Suppressor macrophage treated with lipopolysaccharide for 4 hours (primary cell): ENCODE measurements at places on chromosomes 11 and 22.

- DNase-seq = no peak
These were observed 143.1 kb upstream of the RASSF10 start for GRCh38 chr11:12865863-12866595.

- no peak for DNase-seq
These were observed 3.1 kb upstream of the DPF2 start for GRCh38 chr11:65330544-65330943.

GRCh38 chr11:46271875-46272815, 5.3 kb upstream of the CREB3L1 start:
- no peak for DNase-seq

GRCh38 chr11:103768816-103769215, 267.6 kb upstream of the DDI1 start:
- no peak for DNase-seq

DNA sequence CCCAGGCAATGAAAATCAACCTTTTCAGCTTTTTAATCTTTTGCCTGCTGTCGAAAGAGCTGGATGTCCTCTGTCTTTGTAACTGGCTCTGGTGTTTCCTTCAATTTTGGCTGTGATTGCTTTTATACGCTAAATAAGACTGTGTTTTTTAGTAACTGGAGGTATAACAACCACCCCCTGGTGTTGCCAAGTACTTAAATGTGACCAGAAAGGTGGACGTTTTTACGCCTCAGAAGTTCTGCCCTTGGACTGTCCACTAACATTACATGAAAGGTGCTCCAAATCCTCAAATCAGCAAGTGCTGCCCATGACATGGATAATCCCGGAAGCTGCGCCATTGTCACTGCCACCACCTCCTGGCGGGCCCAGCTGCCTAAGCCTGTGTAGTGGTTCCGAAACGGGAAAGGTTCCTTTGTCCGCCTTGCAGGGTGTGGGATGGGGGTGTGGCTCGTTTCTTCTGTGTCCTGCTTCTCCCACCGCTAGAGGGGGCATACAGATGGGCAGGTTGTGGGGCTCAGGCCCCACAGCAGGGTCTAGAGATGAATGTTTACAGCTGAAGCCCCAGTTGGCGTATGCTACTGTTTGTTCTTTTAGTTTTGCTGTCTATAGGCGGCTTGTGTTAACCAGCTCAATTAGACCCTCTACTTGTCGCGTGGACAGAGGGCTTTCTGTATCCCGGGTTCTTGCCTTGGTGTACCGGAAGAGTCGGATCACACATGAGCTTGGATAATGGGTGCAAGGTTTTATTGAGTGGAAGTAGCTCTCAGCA, 82.2 kb upstream of the SEPTIN5 start:
- DNase-seq = peak; percentile 18

DNA sequence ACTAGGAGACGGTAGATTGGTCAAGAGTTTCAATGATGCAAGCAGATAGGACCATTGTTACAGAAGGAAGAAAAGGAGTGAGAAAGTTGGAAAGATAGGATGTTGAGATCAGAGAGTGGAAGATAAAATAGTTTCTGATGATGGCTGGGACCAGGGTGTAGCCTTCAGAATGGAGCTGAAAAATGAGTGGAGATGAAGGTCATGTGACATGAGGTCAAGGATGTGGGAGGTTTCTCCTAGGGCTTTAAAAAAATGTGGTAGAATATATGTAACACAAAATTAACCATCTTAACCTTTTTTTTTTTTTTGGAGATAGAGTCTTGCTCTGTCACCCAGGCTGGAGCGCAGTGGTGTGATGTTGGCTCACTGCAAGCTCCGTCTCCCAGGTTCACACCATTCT, 18.3 kb upstream of the PEX26 start:
- DNase-seq = no peak

- no peak for DNase-seq
These were observed 1888.4 kb downstream of the LRRC4C start for GRCh38 chr11:39571081-39571480.

GRCh38 chr11:9736365-9736764, 72.5 kb downstream of the SWAP70 start:
- DNase-seq = no peak

DNA sequence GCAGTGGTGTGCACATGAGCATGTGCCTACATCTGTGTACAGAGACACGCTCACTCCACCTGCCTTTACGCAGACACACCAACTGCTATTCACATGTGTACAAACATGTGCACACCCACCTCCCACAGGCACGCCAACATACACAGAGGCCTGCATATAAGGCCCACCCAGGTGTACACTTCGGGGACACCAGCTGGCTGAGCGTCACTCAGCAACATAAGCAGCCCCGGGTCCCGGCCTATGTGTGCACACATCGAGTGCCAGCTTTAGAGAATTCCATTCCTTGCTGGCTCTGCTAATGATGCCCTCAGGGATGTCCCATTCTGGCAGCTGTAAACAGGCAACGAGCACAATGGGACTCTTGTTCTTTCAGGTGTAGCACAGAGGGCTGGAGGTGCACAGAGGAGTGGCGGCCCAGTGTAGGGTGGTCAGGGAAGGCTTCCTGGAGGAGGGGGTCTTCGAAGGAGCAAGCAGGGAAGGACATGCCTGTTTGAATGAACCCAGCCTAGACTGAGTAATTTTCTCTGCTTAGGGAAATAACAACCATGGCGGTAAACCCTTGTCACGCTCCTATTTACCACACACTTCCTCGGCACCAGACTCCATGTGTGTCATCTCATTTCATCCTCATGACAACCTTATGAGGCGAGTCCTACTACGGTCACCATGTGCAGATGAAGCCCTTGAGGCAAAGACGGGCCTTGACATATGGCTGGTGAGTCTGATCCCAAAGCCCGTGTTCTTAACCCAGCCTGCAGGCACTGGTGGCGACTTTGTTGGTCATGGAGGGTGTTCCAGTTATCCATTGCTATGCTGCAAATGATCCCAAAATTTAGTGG, 35.1 kb downstream of the RPL3 start:
- no peak for DNase-seq

GRCh38 chr11:120184946-120185705, 25.7 kb upstream of the OAF start:
- no peak for DNase-seq

- no peak for DNase-seq
These were observed 61.7 kb downstream of the CHRDL2 start for GRCh38 chr11:74669211-74670160.

DNA sequence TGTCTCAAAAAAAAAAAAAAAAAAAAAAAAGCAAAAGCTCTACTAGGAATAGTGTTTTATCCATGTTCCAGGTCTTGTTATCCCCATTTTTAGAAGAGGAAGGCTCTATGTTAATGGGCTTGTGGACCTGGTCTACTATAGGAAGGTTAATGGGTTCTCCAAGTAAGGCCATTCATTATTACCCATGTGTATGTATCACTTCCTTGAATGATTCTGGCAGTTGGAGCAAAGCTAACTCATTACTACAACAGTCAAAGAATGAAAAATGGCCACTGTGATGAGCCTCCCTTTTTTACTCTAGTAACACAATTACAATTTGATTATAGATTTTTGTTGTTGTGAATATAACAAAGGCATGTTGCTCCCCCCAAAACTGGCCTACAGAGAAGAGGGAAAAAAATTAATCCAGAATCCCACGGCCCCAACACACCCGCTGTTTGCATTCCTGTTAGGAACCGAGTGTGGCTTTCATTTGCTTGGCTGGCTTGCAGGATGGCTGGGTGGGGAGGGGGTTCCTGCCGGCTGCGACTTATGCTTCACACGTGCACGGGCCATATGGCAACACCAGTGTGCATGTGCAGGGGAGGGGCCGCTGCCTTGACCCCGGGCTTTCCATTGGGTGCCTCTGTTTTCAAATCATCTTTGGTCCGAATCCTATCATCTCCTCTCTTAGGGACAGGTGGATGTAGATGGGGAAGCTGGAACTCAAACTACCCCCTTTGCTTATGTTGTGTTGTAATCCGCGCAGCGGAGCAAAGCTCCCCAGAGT, 148.8 kb downstream of the HIPK3 start:
- no peak for DNase-seq

DNA sequence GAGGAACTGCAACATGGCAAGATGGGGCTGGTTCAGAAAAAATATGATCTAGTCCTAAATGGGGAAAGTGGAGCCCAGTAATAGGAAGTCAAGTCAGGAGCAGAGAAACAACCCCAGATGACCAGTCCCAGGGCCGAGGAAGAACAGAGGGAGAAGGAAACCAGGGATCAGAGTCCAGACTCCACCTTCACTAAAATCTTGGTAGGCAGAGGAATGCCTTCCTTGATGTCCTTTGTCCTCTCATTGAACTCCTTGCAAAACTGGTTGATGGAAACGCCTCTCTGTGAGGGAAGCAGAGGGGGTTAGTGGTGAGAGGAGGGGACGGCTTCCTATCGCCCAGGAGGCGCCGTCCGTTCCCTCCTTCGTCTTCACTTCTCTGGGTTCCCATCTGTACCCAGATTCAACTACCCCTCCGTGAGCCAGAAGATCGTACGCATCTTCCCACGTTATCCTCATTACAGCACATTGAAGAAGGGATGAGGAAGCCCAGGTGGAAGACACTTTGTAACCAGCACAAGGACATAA, 607 bp downstream of the MRPL11 start:
- DNase-seq = no peak

DNA sequence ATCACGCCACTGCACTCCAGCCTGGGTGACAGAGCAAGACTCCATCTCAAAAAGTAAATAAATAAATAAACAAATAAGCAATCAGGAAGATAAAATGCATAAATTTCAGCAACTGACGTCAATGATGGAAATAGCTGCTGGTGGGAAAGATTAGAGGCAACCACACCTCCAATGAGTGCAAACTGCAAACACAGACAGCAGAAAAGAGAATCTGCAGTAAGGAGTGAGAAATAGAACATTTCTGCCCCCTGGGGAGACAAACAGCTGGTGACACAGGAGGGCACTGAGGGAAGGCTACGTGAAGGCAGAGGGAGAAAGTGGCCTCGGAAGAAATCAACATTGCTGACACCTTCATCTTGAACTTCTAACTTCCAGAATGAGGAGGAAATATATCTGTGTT, 6.5 kb downstream of the PI4KA start:
- no peak for DNase-seq

DNA sequence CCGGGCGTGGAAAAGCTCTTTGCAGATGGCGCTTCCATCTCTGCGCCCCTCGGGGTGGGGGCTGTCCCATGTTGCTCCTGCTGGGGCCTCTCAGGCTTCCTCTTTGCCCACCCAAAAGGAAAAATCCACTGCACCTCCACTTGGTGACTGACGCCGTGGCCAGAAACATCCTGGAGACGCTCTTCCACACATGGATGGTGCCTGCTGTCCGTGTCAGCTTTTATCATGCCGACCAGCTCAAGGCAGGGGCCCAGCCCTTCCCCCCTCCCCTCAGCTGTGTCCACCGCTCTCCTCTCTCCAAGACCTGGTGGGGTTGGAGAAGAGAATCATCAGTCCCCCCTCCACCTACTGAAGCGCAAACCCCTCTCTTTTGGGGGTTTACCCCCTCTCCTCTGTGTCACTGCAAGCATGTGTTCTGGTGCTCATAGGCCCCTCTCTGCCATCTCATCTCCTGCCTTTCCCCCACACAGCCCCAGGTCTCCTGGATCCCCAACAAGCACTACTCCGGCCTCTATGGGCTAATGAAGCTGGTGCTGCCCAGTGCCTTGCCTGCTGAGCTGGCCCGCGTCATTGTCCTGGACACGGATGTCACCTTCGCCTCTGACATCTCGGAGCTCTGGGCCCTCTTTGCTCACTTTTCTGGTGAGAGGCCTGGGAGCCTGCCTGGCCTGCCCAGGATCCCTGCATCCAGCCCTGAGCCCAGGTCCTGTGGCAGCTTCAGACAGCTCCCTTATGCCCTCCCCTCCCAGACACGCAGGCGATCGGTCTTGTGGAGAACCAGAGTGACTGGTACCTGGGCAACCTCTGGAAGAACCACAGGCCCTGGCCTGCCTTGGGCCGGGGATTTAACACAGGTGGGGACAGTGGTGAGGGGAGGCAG, 1.8 kb downstream of the LARGE2 start:
- no peak for DNase-seq

DNA sequence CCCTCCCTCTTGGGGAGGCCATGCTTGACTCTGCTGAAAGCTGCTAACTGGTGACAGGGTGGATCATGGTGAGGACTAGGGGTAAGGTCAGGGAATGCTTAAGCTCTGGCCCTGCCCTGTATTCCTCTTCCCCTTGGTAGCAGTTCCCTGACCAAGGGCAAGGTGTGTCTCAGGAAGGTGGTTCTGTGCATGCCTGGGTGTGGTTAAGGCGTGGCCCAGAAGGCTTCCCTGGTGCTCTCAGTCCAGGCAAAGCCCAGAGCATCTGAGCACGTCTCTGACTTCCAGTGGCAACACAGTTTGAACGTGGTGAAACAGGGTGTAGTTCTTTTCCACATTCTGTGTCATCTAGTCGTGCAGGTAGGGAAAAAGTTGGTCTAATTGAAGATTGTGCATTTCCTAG, 53.1 kb upstream of the HORMAD2 start:
- DNase-seq = no peak

DNA sequence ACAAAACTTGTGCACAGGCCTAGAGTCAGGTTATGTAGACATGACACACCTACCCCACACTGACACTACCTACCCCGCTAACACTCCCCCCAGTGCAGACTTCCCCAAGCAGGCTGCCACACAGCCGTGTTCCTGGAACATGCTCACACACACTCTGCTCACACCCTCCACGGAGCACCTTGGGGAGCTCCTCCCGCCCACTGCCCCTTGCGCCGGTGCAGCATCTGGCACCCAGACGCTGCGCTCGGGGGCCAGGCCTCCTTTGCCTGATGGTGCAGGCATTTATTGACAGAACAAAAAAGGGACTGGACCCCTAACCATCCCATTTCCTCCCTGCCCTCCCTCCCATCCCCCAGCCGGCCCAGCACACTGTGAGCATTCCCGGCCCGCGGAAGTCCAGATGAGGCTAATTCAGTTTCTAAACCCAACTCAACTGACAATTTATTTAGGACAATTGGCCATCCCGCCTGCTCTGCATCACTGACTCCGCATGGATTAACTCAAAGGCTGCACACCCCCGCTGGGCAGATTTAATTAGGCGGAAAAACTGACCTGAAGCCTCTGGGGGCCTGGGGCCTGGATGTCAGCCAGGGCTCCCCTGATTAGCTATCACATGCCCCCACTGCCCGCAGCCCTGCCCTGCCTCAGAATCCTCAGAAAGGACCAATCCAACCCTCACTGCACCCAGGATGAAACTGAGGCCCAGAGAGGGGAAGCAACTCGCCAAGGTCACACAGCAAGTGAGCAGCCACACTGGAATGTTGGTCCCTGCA, 30.1 kb downstream of the KCNC1 start:
- DNase-seq = no peak
